ENCODE measurements at places on chromosomes 11 and 22. TPM values are rescaled to one million over a fixed set of nuclear protein-coding genes. Genes with fewer than 3 reads are reported as not detected.

DNA sequence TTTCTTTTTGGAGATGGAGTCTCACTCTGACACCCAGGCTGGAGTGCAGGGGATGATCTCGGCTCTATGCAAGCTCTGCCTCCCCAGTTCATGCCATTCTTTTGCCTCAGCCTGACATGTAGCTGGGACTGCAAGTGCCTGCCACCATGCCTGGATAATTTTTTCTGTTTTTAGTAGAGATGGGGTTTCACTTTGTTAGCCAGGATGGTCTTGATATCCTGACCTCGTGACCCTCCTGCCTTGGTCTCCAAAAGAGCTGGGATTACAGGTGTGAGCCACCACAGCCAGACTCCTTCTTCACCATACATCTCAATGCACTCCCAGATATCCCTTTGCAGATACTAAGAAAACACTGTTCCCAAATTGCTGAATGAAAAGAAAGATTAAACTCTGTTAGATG is 224.3 kb downstream of the OR4A5 start:
- DNase-seq = no peak

The ANO3 gene
- total RNA-seq = 0.33 TPM

The SMIM35 gene
- not detected for total RNA-seq

GRCh38 chr11:19071255-19071654 is 10.7 kb upstream of the MRGPRX2 start:
- peak; percentile 68 for DNase-seq

The SDHAF2 gene
- 35.0 TPM for total RNA-seq

The MYOD1 gene
- not detected for total RNA-seq

DNA sequence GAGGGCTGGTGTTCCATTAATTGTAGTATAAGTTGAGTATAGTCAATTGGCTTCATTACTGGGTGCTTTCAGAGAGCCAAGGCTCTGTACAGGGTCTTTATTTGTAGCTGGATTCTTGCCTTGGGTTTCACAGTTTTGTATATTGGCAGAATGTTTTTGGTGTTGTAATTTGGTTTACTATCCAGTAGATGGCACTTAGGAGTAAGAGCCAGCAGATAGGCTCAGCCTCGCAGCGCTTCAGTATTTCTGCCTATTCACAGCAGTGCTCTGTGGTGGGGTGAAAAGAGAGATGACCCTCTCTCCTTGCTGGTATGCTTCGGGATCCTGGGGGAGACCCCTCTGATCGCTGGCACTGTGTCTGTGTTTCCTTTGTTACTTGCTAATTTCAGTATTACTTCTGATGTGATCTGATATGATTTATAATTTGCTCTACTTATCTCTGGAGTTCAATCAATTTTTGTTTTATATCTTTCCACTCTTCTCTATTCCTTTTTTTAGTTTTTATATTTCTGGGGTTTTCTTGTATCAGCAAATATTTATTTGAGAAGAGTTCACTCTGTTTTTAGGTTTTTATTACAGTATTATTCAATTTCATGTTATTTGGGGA is 52.2 kb downstream of the ANO5 start:
- peak; percentile 7 for DNase-seq

The CEND1 gene
- total RNA-seq = 1.2 TPM

The PHLDB1 gene
- total RNA-seq = 120 TPM

DNA sequence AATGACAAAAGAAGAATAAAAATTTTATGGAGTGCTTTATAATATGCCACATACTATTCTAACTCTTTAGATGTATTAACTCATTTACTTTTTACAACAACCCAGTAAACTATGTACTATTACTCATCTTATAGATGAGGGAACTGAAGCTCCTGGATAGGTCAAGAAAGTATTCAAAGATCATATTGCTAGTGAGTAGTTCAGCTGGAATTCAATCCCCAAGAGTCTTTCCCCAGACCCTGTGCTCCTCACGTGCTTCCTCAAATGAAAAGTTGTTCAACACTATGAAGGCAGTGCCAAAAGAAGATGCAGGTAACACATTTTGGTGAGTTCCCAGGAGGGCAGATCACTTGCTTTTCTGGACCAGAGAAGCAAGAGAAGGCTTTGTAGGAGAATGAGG is 46.8 kb downstream of the BTG4 start:
- DNase-seq = no peak

The NRGN gene
- 30.7 TPM for total RNA-seq

DNA sequence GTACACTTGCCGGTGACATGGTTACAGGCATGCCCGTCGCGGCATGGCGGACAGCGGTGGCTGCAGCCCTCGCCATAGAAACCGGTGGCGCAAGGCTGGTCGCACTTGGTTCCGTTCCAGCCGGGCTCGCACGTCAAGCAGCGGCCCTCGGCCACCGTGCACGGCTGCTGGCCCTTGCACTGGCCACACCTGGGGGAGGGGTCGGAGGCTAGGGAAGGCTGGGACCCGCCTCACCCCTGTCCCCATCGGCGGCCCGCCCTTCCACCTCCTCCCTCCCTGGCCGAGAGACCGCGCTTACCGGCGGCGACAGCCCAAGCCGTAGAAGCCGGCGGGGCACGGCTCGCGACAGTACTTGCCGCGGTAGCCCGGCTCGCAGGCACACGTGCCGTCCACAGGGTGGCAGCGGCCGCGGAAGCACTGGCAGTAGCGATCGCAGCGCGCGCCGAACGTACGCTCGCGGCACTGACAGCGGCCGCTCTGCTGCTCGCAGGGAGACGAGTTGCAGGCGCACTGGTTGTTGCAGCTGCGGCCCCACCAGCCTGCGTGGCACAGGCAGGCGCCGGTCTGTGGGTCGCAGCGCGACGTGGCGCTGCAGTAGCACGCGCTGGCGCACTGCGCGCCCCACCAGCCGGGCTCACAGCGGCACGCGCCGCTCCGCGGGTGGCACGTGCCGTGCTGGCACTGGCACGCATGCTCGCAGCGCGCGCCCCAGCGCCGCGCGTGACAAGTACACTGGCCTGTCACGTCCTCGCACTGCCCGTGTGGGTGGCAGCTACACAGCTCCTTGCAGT is 6.7 kb downstream of the SCARF2 start:
- peak; percentile 56 for DNase-seq

GRCh38 chr11:134911514-134912180 is 499.6 kb upstream of the B3GAT1 start:
- DNase-seq = no peak

GRCh38 chr11:10072142-10072541 is 221.9 kb downstream of the SBF2 start:
- no peak for DNase-seq

DNA sequence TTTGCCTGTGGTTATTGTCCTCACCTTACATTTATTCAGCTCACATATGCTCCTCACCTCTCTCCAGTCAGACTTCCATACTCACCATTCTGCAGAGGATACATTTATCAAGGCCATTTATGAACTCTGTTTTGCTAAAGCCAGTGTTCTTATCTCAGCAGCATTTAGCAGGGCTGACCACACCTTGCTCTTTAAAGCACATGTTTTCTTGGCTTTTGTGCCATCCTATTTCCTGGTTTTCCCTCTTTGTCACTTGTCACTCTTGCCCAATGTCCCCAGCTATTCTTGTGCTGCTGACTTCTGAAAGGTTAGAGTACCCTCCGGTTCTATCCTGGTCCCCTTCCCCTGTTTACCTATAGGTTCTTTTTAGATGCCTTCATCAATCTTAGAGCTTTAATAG is 446.6 kb downstream of the NELL1 start:
- no peak for DNase-seq

GRCh38 chr11:128692753-128693415 is 988 bp upstream of the FLI1 start:
- no peak for DNase-seq

GRCh38 chr11:86999859-87000753 is 37.6 kb upstream of the TMEM135 start:
- no peak for DNase-seq

The FZD4 gene
- total RNA-seq = 4.1 TPM

DNA sequence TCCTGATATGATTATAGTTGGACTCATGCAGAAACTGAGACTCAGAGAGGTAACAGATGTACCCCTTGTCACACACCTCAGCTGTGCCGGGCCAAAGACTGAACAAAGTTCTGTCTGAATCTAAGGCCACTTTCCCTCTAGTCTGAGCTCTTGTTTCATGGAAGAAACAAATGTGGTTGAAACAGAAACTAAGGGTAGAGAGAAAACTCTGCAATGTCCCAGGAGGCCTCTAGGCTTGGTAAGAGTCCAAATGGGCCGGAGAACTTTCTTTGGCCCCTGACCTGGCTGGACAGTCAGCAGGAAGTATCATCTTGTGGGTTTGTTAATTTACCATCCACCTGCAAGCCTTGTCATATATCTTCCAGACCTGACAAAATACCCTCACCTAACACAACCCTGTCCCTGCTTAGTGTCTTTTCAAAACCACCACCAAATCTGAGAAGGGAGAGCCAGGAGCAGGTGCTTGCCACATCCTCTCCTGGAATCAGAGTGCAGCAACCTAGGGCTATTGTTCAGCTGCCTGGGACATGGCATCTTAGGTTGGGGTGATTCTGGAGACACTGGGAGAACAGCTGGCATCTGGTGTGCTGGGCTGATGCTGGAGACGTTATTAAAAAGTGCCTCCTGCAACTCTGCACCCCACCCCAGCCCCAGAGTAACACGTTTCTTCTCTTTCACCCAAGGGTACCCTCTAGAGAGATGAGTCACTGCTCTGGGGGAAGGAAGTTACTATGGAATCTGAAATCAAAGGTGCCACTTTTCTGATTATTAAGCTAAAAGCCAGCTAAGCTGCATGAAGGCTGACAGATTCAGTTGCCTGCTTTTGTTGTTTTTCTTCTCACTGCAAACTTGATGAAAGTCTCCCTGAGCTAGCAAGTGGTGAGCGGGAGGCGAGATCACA is 126.3 kb upstream of the TIMP3 start:
- no peak for DNase-seq

The UBQLNL gene
- total RNA-seq = 0.09 TPM

GRCh38 chr11:116750070-116750718 is 22.6 kb downstream of the BUD13 start:
- DNase-seq = no peak

GRCh38 chr22:16963189-16963945 is 44.7 kb downstream of the GAB4 start:
- DNase-seq = no peak

GRCh38 chr11:41050791-41051190 is 408.7 kb downstream of the LRRC4C start:
- no peak for DNase-seq

DNA sequence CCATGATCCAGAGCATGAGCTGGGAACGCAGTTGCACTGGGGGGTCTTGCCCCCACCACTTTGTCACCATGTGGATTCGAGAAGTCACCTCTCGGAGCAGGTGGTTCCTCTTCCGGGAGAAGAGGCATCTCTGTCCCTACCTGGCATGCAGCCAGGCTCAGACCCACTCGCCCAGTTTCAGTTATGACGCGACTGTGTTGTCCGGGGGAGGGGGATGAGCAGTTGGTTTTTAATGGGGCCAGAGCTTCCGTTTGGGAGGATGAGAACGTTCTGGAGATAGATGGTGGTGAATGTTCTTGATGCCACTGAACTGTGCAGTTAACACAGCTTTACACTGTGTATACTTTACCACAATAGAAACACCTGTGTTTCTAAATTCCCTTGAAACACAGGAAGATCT is 41.5 kb downstream of the DHCR7 start:
- DNase-seq = no peak

The TYR gene
- not detected for total RNA-seq

DNA sequence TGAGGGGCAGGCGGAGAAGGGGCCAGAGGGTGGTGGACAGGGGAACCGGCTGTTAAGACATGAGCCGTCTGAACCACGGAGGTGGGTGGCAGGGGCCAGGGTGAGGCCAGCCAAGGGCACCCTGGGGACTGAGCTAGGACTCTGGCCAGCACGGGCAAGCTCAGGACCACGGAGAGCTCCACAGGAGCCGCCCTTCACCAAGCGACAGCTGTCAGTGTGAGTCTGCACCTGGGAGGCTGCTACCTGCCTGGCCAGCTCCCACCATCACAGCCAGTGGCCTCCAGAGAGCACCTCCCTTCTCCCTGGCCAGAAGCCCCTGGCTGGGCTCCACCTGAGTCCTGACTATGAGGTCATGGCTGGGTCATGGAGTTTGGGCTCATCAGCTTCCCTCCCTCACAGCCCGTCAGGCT is 21.6 kb downstream of the MGAT3 start:
- DNase-seq = no peak

The KDM4D gene
- 3.1 TPM for total RNA-seq

- no peak for DNase-seq
These were observed 83.2 kb downstream of the ST3GAL4 start for GRCh38 chr11:126438691-126439090.

GRCh38 chr22:27394806-27395404 is 406.7 kb downstream of the MN1 start:
- DNase-seq = no peak

The DCHS1 gene
- total RNA-seq = 40.4 TPM

- DNase-seq = no peak
These were observed 14.0 kb upstream of the TUB start for GRCh38 chr11:8066911-8067455.

GRCh38 chr11:118998388-118998717 is 415 bp downstream of the CENATAC start:
- DNase-seq = no peak

- DNase-seq = no peak
These were observed 214.0 kb upstream of the SYN3 start for GRCh38 chr22:33272180-33272579.

The CCDC88B gene
- total RNA-seq = 0.91 TPM

DNA sequence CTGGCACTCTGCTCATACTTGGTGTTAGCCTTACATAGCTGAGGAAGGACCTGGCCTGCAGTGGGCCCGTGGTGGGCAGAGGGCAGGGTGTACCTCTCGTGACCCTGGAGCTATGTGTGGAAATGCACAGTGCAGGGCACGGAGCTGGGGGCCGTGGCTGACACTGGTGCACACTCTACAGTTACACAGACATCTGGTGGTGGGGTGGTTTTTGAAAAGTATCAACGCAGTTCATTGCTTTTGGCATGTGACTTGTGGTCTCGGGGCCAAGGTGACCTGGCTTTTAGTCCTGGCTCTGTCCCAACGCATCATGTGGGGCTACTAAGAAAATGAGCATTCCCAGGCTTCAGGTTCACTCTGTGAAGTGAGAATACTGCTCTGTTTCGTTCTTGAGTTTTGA is 553.6 kb downstream of the NTM start:
- DNase-seq = no peak

- DNase-seq = no peak
These were observed 15.9 kb upstream of the P2RY2 start for GRCh38 chr11:73201888-73202780.
